ENCODE measurements at places on chromosomes 6 and 20.

DNA sequence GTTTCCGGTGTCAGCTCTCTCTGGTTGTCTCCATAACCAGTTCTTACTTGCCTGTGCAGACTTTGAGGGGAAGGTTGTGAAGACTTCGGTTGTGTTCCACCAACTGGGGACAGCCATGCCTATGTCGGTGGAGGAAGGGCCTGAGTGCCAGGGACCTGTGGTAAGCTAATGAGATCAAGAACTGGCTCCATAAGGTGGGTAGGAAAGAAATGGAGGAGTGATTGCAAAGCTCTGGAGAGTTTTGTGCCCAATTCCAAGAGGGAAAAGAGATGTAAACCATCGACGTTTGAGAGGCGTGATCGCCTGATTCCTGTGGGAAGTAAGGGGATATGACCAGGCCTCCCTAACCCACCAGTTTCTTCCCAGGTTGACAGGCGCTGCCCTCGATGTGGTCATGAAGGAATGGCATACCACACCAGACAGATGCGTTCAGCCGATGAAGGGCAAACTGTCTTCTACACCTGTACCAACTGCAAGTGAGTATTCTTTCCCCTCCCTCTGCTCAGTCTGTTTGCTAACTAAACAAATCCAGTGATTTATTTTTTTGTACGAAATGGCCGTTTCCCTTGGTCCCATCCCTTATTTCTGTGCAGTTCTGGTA is 893 bp downstream of the POLR1H start:
- no peak for DNase-seq

DNA sequence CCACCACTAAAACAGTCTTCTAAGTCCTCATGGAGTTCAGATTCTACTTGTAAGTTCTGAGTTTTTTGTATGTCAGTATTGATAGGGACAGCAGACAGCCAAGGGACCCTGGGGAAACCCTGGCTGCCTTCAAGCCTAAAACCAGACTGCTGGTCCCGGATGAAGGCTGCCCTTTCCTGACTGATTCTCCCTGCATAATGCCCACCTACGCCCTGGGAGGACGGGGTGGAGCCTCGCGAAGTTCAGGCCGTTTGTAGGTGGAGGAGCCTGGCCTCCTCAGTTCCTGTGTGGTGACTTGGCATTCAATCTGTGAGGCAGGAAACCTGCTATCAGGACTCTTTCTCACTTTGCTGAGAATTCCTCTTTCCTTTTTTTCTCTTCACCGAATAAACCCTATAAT is 120.3 kb upstream of the LGSN start:
- no peak for DNase-seq

DNA sequence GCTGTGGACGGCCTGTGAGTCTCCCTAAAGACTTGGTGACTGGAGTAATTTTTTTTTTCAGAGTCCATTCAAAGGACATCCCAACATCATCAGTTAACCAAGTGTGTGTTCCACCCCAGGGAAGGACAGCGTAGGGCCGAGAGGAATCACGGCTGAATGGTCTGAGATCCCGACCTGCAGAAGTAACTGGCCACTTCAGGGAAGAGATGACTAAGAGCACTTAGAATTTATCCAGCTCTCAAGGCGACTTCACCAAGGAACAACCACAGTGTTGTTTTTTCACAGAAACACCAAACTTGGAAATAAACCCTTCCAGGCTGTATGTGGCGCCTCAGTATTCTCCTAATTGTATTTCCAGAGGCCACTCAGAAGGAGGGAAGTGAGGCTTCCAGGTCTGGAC is 231.6 kb downstream of the FNDC1 start:
- DNase-seq, result no peak

- no peak for DNase-seq
Measured at GRCh38 chr20:19942611-19943010, 74.6 kb upstream of the NAA20 start.

DNA sequence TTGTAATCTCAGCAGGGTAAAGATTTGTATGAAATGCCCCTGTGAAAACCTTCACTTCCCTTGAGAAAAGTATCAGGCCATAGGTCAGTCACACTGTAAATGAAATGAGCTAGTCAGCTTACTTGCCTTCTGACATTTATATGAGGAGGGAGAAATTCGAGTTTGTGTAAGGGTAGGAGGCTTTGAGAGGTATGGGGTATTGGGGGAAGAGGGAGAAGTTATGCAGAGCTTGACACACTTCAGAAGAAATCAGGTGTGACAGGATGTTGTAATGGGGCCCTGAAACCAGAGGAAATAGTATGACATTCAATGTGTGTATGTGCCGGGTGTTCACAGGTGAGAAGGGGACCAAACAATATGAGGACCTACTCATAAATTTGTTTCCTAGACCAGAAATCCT is 64.2 kb upstream of the CCN6 start:
- DNase-seq, result peak; percentile 45

DNA sequence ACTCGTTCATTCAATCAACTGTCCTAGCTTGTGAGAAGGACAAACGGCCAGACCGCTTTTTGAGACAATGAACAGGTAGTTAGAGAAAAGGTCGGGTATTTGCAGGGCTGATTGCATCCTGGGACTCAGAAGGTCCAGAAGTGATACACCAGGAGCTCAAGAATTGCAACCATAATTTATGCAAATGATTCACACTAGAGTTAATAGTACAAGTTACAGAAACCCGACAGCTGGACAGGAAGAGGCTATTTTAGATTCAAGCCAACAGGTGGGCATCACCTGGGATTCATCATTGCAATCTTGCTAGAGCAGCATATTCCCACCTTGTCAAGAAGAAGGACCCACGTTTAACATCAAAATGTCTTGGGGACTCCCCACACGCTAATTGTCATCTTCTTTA is 83.5 kb downstream of the TNFAIP3 start:
- no peak for DNase-seq

GRCh38 chr6:108594151-108594550 is 33.4 kb downstream of the FOXO3 start:
- no peak for DNase-seq

DNA sequence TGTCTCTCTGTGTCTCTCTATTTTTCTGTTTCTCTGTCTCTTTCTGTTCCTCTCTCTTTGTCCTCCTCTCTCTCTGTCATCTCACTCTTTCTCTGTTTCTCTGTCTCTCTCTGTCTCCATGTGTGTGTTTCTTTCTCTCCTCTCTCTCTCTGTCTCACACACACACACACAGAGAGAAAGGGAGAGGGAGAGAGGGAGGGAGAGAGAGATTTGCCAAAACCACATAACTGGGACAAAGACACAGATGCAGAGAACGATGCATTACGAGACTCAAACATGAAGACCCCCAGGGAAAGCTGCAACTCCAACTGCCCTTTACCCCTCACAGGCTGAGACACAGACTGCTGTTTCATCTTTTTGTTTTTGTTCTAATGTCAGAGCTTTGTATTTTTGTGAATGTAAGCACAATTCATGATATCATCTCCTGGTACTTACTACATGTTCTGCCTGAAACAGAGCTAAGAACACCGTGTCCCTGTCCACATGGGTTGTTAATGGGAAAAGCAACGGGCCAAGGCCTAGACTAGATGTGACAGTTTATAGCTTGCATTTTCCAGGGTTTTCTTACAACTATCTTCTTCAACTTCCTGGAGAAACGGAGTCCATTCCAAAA is 177.1 kb upstream of the ARID1B start:
- DNase-seq, result no peak

DNA sequence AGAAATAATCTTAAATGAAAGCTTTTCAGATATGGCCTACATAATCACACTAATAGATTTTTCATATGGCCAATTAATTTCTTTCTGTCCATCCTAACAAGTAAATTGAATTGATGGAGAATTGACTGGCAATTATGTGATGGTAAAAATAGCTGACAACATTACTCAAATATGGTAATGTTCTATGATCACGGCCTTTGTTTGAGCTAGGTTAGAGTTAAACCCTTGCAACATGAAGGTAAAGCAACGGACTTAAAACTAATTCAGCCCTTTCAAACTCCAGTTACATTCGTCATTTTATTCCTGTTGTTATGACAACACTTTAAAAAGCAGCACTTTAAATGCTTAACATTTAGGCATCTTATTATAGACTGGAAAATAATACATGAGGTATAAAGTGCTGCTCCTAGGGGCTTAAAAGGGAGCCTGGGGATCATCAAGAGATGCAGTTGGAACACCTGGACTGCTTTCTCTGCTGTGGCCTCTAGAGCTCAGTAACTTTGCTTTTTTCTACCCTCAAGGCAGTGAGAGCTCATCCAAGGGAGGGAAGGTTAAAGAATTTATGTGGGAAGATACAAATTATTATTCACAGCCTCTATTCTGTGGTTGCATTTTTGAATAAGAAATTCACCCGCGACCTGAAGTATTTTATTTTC is 46.9 kb downstream of the RIPOR2 start:
- no peak for DNase-seq

- no peak for DNase-seq
Measured at GRCh38 chr20:46246559-46246958, 61.7 kb downstream of the CDH22 start.

DNA sequence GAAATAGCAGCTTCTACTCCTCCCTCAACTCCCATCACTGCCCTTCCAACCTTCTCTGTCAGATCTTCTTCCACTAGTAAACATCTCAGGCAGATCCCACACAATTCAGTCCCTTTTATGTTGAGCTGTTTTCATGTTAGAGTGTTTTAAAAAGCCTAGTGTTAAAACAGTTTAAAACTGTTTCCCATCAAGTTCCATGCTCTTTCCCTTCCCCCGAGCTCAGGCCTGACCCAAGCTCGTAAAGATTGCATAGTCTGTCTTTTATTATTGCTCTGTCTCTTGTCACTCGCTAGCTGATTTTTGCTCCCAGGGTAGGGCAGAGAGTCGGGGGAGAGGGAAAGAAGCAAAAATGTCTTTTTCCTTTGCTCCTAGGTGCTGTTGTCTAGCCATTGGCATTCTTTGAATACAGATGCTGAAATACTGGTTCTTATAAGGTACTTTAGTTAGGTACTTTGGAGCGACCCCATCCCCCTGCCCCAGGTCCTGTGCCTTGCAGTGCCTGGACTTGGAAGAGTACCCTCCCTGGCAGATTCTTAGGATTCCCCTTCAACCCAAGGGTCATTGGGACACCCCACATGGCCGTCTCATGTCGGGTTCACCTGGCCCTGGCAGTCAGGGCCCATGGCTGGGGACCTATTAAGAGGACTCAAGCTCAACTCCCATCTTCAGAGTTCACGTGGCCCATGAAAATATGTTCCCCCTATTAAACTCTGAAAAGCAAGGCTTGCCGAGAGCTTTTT is 101.2 kb upstream of the ARMC2 start:
- DNase-seq, result no peak

DNA sequence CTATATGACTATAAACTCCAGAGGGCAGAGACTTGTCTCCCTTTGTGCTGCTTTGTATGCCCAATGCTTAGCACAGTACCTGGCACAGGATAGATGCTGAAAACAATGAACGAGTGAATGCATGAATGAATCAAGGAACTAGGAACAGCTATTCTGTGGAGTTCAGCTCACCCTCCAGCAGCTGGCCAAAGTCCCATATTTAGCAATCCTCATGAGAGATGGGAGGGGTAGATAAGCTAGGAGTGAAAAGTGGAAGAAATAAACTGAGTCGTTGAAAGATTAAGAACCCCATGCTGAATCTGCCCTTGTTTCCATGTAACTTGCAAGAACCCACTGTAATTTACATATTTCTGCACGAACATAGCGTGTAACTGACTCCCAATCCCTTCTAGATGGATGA is 106.5 kb downstream of the MAFB start:
- no peak for DNase-seq

DNA sequence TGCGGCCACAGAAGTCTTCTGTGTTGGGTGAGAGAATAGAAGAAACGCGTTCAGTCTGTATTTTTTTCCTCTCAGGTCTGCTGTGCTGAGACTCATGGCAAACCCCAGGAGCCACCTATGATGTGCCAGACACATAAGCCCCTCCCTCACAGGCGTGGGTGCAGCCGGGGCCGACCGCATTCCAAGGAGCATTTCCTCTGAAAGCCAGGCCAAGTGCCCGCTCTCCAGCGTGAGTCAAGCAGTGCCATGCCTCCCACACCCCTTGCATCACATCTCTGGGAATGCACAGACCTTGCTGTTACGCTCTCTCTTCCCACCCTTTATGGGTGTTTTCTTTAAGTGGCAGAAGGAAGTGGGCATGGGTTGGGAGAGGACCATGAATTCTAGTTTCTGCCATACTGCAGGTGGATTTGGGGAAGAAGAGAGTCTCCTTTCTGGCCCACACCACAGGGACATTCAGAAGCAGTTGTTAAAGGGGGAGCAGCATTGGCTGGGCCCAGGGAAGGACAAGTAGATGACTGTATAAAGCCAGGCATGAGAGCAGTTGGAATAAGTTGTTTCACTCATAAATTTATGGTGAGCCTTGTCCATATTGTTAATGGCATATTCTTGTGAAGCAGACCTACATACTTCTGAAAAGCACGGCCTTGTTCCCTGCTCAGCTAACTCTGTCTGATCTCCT is 37.1 kb upstream of the TFAP2A start:
- no peak for DNase-seq
